ENCODE measurements at places on chromosomes 16 and 17.

DNA sequence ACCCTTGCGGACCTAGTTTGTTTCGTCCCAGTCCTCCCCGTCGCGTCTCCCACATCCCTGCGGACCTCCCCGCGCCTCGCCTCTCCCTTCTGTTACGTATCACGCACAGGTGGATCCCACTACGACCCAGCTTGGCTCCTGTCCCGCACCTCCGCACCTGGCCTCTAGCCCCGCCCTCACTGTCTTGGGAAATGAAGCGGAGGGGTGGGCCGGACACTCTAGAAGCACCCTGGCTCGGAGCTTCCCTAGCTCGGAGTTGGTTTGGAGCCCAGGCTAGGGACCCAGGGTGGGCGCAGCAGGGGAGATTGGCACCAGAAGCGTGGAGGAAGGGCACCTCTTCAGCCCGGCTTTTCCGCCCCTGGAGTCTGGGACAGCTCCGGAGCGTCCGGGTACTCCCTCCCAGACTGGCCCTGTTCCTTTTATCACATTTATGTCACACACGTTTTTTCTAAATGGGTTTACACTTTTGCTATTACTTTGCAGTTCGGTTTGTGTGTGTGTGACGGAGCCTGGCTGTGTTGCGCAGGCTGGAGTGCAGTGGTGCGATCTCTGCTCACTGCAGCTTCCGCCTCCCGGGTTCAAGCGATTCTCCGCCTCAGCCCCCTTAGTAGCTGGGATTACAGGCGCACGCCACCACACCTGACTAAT lies 1.4 kb upstream of the CEMP1 start:
- peak; percentile 75 for DNase-seq

- peak; percentile 62 for DNase-seq
These were observed 1.2 kb upstream of the METTL26 start for GRCh38 chr16:637081-638018.

GRCh38 chr16:9124908-9125584 lies 33.6 kb downstream of the HAPSTR1 start:
- DNase-seq = no peak

DNA sequence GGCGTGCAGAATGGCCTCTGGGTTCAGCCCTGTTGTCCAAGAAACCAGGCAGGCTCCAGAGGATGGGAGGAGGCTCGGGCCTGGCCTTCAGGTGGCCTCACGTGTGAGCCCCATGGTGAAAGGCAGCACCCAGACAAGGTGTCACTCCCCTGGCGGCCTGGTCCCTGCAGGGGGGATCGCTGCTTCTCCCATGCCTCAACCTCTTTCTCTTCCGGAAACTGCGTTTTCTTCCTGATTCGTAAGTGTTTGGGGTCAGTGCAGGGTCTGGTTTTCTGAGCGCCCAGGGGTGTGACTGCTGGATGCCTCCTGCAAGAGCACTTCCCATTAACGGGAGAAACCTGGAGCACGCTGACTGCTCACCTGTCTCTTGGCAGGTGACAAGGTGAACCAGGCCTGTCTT lies 70.0 kb upstream of the CIBAR2 start:
- no peak for DNase-seq

- DNase-seq = no peak
These were observed 221.6 kb upstream of the DYNLRB2 start for GRCh38 chr16:80319181-80319580.

DNA sequence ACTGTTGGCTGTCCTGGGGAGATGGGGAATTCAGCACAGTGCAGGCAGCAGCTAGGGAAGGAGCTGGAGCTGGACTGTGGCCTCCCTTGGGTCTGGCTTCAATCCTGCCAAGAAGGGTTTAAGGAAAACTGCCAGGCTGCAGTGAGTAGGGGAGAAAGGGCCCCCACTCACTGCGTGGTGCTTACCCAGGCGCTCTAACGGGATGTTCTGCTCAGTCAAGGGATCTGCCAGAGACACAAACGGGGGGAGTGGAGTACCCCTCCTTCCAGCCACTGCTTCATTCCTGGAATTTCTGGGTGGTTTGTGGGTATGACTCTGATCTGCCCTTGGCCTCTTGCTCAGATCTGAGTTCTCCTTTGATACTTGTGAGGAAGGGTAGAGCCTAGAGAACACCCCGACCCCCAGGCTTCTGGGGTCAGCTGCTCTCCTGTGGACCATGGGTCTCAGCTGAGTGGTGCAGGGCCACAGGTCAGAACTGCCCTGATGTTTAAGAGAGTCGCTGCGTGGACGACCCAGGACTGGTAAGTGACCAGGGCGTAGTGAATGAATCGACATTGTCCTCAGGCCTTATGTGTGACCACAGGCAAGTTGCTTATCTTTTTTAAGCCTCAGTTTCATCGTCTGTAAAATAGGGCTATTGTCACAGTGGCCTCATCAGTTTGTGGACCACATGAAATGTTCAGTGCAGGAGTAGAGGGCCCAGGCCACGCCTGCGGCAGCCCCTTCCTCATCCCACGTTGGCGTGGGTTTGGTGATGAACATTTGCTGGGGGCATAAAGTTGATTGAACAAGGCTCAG lies 9.6 kb downstream of the CRISPLD2 start:
- DNase-seq = peak; percentile 54

DNA sequence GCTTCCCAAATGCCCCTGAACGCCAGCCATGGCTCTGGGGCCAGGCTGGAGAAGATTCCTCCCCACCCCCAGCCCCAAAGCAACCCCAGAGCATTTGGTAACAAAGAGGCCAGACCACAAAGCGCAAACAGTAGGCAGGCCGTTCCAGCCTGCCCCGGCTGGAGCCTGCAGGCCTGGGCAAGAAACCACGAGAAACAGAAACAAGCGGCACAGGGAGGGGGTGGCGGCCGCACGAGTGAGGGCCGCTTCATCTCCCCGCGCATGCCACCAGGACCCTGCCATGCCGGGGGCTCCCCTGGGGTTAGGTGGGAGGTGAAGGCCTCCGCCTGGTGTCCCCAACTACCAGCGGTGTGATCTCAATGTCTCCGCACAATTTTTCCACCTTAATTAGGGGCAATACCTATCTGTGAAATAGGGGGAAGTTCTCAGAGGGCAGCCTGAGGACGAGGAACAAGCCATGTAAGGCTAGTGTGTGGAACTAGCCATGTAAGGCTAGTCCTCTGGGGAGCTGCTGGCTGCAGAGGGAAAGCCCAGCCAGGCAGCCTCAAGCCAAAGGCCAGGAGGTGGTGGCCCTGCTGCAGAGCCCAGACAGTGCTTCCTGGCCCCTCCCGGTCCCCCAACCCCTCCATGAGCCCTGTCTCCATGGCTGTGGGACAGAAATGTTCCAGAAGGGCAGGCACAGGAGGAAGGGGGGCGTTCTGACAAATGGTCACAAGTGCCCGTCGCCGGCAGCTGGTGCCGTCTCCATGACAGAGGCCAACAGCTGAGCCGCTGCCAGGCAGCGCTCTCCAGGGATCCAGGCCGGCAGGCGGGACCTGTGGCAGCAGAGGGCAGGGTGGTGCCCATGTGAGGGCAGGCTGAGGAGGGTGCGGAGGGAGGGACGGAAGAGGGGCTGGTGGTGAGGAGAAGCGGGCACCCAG lies 14.5 kb upstream of the MTSS2 start:
- DNase-seq = peak; percentile 91

DNA sequence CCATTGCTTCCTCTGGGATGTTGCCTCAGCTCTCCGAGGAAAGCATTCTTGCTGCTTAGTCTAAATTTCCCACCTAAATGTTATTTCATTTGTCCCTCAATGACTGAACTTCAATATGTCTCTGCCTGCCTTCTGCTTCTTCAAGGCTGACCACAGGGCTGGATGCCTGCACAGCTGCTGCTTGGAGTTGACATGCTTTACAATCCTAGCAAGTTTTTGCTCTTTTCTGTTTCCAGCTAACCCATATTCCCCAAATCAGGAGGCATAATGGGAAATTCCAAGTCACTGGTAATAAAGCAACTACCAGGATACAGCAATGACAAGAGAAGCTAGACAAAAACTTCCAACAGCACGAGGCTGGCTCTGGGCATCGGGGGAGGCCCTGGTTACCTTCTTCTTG lies 48.9 kb downstream of the GTF3C1 start:
- peak; percentile 27 for DNase-seq

DNA sequence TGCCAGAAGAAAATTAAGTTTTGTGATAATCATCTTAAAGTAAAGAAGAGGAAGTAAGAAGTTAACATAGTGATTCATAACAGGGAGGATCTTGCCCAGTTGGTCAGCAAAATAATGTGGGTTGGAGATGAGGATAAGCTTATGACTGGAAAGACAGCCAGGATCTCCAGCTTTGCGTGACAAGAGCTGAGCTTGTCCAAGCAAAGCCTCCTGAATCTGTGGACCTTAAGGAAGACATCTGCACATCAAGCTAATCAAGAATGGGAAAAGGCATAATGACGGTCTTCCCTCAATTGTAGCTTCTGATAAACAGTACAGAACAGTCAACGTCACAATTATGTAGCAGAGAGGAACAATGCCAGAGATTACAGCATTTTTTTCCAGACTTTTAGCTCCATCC lies 744.7 kb upstream of the GOT2 start:
- no peak for DNase-seq

DNA sequence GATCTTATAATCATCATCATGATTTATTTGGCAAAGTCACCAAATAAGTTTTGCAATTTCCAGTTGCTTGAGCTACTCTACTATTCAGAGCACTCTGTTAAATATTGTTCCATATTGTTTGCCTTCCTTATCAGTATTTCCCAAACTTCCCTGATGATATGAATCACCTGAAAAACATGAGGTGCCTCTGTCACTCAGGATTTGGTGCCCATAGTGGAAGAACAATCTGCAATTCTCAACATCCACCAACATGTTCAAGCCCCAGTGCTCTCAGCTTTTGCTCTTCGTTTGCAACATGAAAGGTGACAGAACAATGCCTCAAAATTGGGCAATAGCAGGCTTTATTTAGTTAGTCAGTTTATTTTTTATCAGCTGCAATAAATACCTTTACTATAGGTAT lies 28.6 kb upstream of the WSB1 start:
- DNase-seq = no peak

DNA sequence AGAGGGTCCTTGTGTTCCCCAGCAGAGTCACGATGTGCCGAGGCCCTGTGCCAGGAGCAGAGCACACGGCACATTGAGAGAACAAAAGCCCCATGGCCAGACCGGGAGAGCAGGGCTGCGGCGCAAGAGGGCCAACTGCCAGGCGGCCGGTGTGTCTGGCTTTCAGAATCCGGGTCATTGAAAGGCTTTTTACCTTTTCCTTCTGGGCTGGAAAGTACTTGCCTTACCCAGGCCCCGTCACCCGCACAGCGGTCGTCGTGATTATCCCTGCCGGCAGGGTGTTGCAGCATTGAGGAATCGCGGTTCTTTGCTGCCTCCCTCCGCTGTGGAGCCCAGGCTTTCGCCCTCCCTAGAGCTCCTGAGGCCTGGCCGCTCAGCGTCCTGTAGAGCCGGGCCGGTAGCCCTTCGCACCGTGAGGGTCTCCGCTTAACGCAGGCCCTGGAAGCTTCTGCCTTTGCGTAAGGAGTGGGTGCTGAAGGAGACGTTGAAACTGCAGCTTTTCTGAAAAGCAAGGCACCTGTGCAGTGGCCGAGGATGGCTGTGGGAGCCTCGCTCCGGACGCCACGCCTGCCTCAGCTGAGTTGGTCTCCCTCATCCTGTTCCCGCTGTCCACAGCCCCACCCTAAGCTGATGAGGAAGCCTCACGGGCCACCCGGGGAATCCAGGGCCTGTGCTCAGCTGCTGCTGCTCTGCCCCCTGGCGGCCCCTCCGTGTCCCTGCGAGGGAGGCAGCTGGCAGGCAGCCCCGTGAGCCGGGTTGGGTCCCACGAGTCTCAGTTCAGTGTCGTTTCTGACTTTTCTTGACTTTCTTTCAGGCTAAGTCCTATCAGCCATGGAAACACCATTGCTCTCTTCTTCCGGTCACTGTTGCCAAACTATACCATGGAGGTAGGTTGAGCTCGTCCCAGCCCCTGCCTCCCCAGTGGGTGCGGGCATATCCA lies 8.6 kb upstream of the MC1R start:
- peak; percentile 80 for DNase-seq

- no peak for DNase-seq
These were observed 68.9 kb downstream of the ABCC6 start for GRCh38 chr16:16154281-16154951.

- DNase-seq = no peak
These were observed 31.9 kb downstream of the REXO5 start for GRCh38 chr16:20838240-20838639.

GRCh38 chr16:57377080-57377841 lies 5.0 kb downstream of the CX3CL1 start:
- DNase-seq = no peak

DNA sequence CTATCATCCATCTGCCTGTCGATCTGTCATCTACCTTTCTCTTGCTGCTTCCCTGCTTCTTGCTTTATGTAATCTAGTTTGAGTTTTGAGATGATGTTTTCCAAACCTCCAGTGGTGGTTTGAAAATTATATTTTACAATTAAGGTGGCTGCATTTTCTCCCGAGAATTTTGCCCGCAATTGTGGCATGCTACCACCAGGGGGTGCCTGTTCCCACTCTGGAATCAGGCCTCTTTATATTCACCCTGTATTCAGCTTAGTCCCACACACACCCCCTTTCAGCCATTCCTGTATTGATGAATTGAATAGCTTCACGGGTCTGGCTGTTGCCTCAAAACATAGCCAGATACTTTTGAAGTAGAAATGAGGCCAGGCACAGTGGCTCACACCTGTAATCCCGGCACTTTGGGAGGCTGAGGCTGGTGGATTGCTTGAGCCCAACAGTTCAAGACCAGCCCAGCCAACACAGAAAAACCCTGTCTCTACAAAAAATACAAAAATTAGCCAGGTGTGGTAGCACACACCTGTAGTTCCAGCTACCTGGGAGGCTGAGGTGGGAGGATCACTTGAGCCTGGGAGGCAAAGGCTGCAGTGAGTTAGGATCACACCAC lies 3.2 kb downstream of the PRSS22 start:
- no peak for DNase-seq

Data from muscle of leg (tissue), 16 donors.